Activated T-cell treated with anti-CD3 and anti-CD28 coated beads for 4 hours (primary cell): ENCODE measurements at places on chromosomes 7 and 10.

DNA sequence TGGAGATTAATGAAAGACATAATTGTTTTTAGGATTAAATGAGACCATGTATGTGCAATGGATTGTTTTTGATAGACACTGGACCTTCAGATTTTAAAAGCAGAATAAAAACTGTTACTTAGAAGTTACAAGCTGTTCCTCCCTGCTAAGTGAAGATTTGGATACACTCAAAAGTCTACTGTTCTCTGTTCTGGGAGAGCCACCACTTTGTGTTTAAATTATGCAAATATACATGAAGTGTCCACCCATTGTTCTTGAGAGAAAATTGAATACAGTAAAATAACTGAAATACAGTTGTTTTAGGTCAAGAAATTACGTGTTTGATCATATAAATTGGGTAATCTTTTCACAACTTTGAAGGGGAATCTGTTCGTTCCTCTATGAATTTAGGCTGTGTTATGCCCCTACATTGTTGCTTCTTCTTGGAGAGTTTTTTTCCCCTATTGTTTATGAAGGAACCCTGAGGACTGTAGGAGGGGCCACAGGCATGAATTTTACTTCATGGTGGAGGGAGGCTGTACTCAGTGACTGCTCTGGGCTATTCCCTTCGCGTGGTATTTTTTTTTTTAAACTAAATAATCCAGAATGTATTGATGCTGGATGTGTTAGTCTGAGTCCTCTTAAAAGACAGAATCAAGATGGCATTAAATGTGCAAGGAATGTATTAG, 18.6 kb upstream of the VCL start:
- DNase-seq: no peak

DNA sequence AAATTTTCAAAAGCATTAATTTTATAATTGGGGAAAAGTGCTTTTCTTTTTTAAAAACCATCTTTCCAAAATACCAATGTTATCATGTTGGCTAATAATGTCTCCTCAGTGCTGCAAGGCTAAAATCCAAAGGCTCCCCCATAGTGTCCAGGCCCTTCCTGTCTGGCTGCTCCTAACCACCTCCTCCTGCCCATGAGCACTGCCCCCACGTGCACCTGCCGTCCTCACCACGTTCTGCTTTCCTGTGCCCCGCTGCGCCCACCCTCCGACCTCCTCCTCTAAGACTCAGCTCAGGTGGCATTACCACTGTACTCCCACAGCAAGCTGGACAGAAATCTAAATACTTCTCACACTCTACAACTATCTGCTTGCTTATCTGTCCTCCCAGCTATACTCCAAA, 17.7 kb downstream of the PAXIP1 start:
- no peak for DNase-seq

- no peak for DNase-seq
Observed at GRCh38 chr7:143368387-143368786, 5.9 kb upstream of the FAM131B start.

DNA sequence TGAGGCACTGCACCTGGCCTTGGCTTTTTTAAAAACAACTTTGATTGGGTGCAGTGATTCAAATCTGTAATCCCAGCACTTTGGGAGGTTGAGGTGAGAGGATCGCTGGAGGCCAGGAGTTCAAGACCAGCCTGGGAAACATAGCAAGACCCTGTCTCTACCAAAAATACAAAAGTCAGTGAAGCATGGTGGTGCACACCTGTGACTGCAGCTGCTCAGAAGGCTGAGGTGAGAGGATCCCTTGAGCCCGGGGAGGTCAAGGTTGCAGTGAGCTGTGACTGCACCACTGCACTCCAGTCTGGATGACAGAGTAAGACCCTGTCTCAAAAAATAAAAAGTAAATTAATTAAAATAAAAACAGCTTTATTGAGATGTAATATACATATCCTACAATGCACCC, 84.9 kb downstream of the NPTX2 start:
- no peak for DNase-seq

DNA sequence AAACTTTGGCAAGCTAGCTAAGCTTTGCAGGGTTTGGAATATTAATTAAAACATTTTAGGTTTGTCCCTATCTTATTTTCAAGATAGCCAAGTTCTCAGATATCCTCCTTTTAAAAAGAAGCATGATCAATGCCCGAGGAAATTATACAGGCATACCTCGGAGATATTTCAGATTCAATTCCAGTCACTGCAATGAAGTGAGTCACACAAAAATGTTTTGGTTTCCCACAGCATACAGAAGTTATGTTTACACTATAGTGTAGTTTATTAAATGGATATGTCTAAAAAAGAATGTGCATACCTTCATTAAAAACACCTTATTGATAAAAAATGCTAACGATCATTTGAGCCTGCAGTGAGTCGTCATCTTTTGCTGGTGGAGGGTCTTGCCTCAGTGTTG, 382.9 kb upstream of the NPVF start:
- DNase-seq: no peak
